ENCODE measurements at places on chromosomes 12 and 14.

DNA sequence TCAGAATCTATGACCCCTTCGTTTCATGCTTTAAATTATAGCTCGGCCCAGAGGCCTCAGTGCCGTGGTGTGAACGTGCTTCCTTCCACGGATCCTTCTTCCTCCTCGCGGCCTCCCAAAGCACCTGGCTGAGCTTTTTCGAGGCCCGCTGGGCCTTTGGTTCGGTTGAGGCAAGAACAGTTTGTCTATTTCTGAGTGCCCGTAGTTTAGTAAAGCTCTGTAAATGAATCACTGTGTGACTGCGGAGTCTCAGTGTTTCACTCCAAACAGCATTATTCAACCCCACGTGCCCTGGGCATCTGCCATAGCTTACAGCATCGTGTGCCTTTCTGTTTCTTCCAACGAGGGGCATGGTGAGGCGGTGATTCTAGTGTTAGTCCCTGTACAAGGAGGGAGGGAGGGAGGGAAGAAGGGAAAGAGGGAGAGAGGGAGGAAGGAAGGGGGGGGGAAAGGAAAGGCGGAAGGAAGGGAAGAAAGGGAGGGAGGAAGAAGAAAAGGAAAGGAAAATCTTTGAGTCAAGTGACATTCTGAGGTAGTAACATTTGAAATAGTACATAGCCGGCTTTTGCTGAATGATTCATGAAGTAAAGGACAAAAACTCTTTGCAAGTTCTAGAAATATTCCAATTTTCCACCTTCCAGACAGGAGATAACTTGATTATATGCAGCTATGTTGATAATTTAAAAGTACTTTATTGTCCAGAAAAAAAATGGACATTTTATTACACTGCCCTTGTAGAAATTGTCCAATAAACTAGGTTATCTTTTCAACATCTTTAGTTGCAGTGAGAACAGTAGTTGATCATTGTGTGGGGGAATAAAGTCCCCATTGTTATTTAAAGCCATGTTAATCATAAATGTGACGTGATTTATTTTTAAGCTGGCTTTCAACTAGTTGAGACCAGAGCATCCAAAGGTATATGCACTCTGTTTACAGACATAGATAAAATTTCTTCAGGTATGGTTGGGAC lies 1.2 kb upstream of the TRIM9 start:
- no peak for DNase-seq

DNA sequence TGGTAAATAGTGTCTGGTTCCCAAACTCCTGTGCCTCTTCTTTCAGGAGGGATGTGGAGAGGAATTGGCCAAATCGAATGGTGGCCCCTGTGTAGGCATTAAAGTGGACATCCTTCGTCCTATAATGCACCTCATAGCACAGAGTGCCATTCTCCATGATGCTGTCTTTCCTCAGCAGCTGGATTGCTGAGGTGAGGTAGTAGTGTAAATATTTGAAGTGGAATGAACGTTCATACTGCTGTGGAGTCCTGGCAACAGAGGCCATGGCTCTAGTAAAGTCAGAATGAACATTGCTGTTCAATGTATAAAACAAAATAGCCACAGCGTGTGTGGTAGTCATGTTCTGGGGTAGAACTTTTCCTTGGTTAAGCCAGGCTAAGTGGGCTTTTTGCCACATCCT lies 2.7 kb downstream of the ART4 start:
- DNase-seq: no peak

- DNase-seq: no peak
These were observed 10.4 kb downstream of the SAV1 start for GRCh38 chr14:50657753-50658152.

GRCh38 chr12:84131076-84131475 lies 781.5 kb downstream of the SLC6A15 start:
- no peak for DNase-seq

GRCh38 chr12:10968765-10969456 lies 17.8 kb downstream of the TAS2R50 start:
- no peak for DNase-seq

- DNase-seq: peak; percentile 53
These were observed 1.5 kb downstream of the DDHD1 start for GRCh38 chr14:53151523-53152183.

DNA sequence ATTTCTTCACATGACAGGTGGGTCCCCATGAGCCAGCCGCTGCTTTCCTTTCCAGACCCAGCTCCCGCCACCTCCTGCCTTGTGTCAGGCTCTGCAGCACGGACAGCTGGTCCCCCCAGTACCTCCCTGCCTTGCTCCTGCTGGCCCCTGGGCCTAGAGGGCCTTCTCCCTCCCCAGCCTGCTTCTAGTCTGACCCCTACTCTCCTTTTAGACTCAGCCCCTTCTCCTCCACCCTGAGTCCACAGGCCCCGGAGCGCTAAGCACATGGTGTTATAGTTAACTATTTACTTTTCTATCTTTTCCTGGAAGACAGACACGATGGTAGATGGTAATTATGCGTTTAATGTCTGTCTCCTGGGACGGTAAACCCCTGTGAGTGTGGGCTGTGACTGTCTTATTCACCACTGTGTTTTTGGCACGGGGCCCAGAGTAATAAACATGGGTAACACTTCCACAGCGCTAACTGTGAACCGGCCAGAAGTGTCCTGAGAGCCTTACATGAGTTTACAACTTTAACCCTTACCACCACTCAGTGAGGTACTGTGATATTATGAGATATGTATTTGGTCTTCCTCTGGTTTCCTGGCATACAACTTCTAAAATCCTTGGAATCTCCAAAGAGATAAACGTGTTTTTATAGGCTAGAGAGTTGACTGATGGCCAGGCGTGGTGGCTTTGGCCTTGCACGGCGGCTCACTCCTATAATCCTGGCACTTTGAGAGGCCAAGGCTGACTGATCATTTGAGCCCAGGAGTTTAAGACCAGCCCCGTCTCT lies 41.2 kb downstream of the DGLUCY start:
- peak; percentile 90 for DNase-seq

DNA sequence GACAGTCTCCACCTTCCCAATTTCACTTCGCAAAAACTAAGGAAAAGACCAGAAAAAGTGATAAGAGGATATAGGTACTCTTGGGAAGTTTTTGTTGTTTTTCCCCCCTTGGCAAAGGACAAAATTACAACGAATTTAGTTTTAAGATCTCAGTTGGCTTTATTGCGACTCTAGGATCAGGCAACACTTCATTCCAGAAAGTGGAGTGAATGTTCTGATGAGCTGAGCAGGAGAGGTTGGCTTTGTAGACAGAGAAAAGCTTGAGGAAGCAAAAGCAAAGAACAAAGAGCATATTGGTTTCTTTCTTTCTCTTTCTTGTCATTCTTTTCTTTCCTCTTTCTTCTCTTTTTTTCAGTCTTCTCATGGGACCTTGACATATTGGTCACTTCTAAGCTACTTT lies 640 bp upstream of the ZFYVE1 start:
- DNase-seq: no peak

Data from NCI-H187 (cell line).